ENCODE measurements at places on chromosomes 7 and 10.

- DNase-seq, result peak; percentile 83
Measured at GRCh38 chr7:132244903-132245480, 331.3 kb downstream of the PLXNA4 start.

DNA sequence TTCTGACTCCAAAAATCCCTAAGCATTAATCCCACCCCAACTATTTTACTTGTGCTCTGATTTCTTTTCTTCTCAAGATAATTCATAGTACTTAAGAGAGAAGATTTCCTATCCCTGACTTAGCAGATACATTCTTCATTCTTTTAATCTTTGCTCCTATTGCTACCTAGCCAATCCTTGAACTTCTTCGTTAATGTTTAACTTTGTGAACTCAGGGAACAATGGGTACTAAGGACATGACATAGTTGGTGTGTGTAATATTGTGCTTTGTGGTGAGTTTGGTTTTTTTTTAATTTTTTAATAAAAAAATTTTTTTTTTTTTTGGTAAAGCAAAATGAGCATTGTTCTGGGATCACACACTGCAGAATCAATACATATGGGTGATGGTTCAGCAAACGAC lies 166.2 kb downstream of the CHCHD3 start:
- no peak for DNase-seq

DNA sequence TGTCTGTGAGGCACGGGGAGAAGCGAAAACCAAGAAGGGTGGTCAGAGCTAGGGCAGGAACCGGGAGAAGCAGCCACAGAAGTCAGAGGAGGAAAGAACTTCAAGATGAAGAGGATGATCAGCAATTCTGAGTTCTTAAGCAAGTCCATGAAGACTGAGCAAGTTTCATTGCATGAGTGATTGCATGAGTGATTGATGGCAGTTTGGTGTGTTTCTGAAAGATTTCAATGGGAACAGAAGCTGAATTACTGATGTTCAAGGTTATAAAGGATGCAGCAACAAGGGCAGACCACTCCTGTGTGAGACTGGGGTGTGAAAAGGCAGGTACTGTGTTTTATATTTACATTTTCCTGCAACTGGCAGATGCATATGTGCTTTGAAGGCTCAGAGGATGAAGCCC lies 35.4 kb downstream of the CCNY start:
- no peak for DNase-seq

DNA sequence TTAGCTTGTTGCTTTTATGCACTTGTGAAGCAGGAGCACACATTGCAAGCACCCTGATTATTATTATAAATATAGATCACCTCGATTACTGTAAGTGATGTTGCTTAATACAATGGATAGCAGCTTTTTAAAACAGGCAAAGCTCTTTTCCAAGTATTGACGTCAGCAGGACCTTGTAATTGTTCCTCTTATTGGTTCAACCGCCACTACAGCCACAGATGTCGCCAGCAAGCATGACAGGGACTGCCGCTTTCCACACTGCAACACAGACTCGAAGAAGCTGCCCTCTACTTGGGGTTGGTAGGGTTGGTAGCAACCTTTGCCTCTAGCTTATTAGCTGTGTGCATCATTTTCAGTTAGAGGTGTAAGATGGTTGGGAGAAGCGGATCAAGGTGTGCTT lies 167.6 kb downstream of the ZNF365 start:
- DNase-seq, result no peak

DNA sequence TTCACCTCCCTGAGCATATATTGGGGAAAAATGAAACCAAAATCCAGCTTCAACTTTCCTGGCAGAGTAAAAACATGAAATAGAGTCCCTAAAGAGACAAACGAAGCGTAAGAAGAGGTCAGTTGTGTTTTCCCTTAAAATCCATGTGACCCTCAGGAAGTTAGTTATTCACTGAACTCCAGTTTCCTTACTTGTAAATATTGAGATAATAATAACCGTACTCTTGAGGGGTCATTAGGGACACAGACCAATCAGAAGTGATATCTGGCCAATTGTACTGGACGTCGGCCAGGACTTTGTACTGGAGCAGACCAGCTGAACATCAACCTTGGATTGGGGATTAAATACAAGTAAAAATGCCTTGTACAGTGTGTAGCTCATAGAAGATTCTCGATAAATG lies 167.0 kb downstream of the GATA3 start:
- no peak for DNase-seq

- no peak for DNase-seq
Measured at GRCh38 chr10:49330127-49330665, 31.2 kb downstream of the C10orf71 start.

DNA sequence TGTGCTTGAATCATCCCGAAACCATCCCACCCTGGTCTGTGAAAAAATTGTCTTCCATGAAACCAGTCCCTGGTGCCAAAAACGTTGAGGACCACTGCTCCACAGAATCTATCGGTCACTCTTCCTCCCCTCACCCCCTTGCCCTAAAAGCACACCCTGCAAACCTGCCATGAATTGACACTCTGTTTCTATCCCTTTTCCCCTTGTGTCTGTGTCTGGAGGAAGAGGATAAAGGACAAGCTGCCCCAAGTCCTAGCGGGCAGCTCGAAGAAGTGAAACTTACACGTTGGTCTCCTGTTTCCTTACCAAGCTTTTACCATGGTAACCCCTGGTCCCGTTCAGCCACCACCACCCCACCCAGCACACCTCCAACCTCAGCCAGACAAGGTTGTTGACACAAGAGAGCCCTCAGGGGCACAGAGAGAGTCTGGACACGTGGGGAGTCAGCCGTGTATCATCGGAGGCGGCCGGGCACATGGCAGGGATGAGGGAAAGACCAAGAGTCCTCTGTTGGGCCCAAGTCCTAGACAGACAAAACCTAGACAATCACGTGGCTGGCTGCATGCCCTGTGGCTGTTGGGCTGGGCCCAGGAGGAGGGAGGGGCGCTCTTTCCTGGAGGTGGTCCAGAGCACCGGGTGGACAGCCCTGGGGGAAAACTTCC lies 784 bp upstream of the SERPINE1 start:
- peak; percentile 88 for DNase-seq

- DNase-seq, result peak; percentile 95
Measured at GRCh38 chr7:81725812-81726127, 44.1 kb downstream of the HGF start.

DNA sequence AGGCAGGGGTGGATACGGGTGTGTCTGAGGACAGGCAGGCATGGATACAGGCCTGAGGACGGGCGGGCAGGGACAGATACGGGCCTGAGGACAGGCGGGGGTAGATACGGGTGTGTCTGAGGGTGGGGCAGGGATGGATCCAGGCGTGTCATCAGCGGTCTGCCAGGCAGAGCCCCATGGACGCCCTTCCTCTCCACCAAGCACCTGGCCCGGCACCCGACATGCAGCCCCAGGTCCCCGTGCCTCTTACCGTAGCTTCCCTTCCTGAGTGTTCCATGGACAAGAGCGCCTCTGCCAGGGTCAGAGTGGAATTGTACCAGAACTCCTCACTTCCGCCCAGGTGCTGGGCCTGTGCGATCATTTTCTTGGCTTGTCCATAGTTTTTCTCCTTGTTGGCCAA lies 74.6 kb upstream of the NKX6-2 start:
- DNase-seq, result no peak

Measured in fibroblast of skin of abdomen (primary cell).